ENCODE measurements at places on chromosomes 12 and 14.

DNA sequence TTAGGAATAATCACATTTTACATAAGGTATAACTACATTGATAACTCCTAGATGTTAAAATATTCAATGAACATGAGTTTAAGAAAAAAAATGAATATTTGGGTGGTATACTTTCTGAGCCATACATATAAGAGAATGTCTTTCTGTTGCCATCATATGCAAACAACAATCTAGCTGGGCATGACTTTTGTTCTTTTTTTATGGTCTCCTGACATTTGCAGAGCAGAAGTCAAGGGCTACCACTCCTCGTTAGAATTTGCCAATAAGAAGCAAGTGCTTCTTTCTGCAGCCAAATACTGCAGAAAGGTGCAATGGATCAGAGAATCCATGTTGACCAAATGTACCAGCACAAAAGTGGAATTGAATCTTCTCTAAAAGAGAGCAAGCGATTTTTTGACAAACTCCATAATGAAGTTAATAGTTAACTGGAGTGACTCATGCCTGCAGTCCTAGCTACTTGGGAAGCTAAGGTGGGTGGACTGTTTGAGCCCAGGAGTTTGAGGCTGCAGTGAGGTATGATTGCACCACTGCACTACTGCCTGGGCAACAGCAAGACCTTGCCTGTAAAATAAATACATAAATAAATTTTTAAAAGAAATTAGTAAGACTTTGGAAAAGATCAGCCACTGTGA, 25.5 kb upstream of the CCDC91 start:
- DNase-seq: no peak

DNA sequence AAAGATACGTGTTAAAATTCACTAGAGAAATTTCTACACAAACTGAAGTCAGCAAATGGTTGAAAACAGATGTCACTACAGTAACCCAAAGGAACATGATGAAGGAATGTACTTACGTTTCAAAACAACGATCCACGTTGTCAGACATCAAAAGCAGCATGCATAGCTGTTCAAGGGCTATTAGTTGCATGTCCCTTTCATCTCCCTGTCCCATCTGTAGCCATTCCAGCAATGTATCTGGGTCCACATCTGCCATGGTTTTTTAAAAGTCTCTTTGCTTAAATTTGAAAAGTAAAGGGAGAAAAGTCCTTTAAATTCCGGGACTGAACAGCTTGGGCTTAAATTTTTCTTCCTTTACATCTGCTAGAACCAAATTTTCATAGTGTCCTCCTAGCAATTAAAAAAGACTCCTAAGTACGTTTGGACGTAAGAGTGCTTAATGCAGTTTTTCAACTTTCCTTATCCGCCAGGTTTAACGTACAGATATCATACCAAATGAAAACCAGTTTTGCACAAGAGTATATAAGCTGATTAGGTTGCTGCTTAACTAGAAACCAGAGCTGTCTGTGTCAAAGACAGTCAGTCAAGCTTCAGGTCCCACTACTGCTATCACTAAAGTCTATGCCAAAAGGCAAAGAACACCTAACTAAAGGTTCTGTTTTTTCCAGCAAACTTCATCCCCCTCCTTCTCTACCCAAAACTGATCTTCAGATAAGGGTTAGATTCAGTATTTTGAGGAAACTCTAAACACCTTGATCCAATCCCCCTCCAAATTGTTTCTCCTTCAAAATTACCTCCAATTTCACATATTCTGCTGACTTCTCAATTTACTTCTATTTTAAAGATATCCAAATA, 1.7 kb downstream of the HECTD1 start:
- no peak for DNase-seq

- DNase-seq: no peak
These were observed 17.9 kb upstream of the FAM234B start for GRCh38 chr12:13026286-13026685.

- DNase-seq: no peak
These were observed 333.7 kb downstream of the EGLN3 start for GRCh38 chr14:33617154-33617553.

DNA sequence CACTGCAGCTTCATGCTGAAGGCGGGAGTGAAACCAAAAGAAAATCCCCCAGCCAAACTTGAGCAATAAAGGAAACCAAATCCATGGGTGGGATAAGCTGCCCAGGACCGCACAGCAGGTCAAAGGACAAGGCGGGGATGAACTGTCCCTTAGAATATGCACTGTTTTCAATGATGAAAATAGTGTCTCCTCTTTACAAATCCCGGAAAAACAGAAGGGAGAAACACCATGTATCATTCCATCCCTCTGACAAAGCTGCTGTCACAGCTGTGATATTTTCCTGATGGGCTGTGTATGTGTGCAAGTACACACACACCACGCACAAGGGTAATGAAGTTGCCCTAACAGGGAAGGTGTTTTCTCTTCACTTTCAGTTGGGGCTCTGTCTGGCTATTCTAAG, 70.3 kb downstream of the ACTN1 start:
- no peak for DNase-seq

DNA sequence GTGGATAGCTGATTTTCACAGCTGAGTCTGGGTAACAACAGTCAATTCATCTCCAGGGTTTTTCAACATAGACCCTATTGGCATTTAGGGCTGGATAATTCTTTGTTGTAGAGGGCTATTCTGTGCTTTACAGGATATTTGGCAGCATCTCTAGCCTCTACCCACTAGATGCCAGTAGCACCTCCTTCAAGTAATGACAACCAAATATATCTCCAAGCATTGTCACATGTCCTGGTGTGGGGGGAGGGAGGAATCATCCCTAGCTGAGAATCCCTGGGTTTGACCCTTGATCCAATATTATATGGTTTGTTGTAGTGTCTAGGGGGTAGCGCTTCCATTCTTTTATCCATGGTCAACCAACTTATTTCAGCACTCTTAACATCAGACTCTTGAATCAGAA, 157.2 kb downstream of the ANO4 start:
- DNase-seq: no peak

GRCh38 chr12:69579029-69579428, 6.2 kb upstream of the CCT2 start:
- no peak for DNase-seq

DNA sequence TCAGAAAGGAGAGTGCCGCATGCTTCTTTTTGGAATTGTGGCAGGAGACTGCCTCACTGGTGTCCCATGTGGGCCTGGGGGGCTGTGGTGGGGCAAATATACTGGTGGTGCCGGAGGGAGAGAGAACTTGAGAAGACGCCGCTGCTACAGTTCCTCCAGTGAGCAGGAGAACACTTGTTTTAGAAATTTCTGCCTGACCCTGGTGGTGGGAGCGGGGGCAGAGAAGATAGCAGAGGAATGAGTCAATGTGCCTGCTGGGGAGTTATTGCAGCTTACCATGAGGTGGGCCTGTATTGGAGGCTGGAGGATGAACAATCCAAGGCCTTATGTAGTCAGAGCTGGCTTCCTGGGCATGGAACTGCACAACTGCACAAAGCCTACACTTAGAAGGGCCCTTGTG, 211.8 kb downstream of the SNAPC1 start:
- DNase-seq: no peak

- no peak for DNase-seq
These were observed 28.5 kb upstream of the GALNT16 start for GRCh38 chr14:69231486-69231885.

- no peak for DNase-seq
These were observed 888.6 kb upstream of the SEL1L start for GRCh38 chr14:82422230-82422629.

- no peak for DNase-seq
These were observed 16.9 kb downstream of the LRRK2 start for GRCh38 chr12:40241741-40242140.

DNA sequence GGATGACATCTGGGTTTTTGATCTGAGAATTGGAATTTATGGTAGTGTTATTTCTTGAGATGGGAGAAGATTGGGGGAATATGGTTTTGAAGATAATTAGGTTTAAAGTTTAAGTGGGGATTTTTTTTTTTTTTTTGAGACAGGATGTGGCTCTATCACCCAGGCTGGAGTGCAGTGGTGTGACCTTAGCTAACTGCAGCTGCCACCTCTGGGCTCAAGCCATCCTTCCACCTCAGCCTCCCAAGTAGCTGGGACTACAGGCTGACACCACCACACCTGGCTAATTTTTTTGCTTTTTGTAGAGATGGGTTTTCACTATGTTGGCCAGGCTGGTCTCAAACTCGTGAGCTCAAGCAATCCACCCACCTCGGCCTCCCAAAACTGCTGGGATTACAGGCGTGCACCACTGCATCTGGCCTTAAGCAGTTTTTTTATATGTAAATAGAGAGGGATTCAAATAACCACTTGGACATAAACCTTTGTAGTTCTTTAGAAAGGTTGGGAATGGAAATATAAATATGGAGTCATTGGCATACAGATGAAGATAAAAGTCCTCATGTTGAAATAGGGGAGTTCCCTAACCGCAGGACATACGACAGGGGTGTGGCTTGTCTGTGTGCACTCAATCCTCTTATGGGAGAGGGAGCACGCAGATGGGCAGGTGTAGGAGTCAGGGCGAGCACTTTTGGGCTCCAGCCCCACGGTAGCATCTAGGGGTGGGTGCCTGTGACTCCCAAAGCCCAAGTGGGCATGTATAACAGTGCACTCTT, 4.7 kb downstream of the LIN52 start:
- DNase-seq: no peak

- DNase-seq: no peak
These were observed 77.4 kb downstream of the ST8SIA1 start for GRCh38 chr12:22257100-22257499.

DNA sequence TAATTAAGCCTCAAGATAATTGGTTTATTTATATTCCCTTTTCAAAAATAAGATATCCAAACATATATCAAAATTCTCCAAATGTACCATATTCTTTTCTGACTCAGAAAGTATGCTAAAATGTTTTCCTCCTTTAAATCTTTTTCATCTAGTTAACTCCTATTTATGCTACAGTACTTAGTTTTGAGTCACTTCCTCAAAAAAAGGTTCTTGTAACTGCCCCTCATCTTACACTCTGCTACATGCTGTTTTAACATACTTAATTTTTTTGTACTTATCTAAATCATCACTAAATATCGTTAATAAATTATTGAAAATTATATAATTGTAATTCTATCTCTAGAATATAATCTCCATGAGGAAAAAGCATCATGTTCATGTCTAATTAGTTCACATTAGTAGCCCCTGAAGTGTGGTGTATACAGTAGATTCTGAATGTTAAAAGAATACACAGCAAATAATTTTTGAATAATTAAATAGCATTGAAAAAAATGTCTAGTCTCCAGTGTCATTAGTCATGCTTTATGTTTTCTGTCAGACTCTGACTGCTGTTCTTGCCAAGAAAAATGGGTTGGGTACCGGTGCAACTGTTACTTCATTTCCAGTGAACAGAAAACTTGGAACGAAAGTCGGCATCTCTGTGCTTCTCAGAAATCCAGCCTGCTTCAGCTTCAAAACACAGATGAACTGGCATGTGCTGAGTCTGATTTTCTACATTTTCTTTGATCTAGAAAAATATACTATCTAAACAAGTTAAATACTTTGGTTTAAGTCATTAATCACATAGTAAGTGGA, 3.5 kb downstream of the KLRD1 start:
- DNase-seq: no peak

GRCh38 chr14:106455026-106455425, 928.6 kb downstream of the TMEM121 start:
- DNase-seq: no peak

GRCh38 chr12:68367116-68367515, 35.0 kb upstream of the MDM1 start:
- DNase-seq: no peak

DNA sequence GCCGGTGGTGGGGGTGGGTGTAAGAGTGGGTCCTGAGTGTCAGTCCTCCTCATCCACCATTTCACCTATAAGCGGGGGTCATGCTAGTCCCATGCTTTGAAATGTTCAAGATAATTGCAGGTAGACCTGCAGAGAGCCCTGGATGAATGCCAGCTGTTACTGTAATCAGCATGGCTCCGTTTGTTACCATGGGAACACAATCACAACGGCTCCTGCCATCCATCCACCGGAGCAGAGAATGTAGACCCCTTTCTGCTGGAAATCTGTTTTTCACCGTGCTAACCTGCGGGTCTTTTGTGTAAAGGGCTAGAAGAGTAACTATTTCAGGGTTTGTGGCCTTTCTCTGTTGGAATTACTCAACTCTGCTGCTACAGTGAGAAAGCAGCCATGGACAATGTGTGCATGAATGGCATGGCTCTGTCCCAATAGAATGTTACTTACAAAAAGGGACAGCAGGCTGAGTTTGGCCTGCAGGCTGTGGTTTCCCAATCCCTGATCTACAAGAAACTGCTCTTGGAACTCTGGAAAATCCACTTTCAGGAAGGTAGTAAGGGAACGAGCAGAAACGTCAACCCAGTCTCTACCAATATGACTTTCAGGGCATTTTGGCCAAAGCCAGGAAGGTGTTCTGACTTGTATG, 36.1 kb downstream of the KCTD10 start:
- no peak for DNase-seq

DNA sequence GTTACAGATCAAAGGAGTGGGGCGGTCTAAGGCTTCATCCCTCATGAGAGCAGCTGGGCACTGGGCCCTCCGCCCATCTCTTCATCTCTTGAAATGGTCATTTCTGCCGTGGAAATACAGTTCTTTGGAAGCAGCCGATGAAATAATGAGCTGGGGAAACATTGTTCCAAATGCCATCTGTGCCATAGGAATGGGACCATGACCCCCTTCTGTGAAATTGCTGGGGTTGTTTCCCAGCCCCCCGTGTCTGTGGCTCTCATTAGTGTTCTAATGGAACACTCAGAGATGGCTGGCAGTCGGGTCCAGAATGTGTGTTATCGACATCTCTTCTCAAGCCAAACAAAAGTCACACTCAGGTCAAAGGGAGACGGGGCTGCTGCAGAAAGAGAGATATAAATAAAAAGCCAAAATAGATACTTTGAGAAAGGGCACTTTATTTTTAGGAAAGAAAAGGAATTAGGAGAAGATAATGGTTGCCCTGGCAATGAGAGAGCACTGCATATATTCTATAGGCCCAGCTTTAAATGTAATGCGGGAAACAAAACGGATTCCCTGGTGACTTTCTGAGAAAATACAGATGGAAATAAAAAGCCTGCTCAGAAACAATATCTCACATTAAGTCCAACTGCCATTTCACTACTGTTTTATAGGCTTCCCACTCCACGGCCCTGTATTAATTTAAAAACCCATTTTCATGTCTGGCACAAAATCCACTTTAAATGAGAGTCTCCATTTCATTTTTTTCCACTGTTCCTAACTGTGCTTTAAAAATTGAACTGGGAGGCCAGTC, 107.1 kb downstream of the TTC8 start:
- DNase-seq: no peak

DNA sequence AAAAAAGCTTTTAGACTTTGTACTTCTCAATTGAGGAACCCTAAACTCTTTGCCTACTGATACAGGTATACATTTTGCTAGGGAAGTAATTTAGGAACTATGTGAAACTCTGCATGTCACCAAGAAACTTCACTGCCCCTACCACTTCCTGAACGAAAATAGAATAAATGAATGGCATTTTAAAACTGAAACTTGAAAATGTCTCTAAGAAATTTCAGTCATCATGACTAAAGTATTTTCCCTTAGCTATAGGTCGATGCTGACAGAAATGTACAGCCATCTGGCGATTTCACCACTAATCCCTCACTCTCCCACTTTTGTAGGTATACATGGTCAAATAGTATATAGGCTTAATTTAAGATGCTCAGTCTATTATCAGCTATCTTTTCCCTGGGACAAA, 194.9 kb upstream of the SYT10 start:
- no peak for DNase-seq

GRCh38 chr12:39574378-39574777, 45.2 kb downstream of the ABCD2 start:
- no peak for DNase-seq
